ENCODE measurements at places on chromosomes 5 and 9.
A peak's percentile ranks its signal among the peaks of the same experiment; 100 is the strongest.

- DNase-seq: no peak
Observed at GRCh38 chr9:127129718-127130085, 7.3 kb upstream of the ANGPTL2 start.

GRCh38 chr9:90515510-90515909 is 127.1 kb downstream of the DIRAS2 start:
- no peak for DNase-seq

GRCh38 chr5:76787237-76787636 is 31.6 kb upstream of the F2RL1 start:
- DNase-seq: no peak

- no peak for DNase-seq
Observed at GRCh38 chr5:36836831-36837230, 39.7 kb upstream of the NIPBL start.

DNA sequence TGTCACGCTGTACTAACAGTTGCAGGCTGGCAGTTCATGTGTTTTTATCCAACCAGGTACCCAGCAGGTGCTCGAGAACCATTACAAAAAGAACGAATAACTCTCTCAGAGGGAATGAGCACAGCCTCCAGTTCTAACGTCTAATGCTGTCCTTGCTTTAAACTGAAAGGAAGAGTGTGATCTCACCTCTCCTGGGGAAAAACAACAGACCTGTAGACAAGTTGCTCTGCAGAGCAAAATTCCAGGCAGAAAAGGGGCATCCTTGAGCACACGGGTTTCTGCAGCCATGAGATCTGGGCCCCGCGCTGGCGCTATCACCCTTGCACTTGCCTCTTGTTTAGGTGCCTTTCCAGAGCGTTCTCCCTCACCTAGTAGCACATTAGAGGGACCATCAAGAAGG is 92.5 kb upstream of the DNAH5 start:
- DNase-seq: no peak

DNA sequence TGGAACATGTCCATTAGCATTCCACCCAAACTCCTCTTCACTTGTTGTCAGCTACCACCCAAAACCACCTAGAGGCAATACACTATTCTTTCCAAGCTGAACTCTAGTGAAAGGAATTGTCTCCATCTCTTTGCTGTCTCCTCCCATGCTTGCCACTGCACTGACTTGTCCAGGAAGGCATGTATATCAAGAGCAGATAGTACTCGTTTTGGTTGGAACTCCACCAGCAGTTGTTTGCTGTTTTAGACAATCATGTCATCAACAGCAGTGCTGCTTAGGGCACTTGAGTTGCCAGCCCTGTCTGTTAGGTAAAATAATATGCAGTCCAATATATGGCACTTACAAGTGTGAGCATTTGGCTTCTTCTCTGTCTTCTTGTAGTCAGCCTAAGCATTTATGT is 80.0 kb upstream of the SAP30L start:
- DNase-seq: no peak

DNA sequence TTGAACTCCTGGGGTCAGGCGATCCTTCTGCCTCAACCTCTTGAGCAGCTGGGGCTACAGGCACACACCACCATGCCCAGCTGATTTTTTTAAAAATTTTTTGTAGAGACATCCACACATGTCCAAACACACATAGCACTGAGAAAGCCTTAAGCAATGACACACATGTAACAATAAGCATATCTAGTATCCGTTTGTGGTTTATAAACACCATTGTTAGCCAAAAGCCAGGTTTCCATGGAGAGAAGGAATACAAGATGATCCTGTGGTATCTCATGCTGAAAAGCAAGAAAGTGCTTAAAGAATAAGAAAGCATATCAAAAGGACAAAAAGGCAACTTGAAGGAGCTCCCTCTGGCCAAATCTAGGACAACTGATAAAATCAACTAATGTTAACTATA is 29.7 kb upstream of the SLC1A3 start:
- no peak for DNase-seq

- peak; percentile 20 for DNase-seq
Observed at GRCh38 chr5:112186401-112186990, 232.6 kb downstream of the EPB41L4A start.

DNA sequence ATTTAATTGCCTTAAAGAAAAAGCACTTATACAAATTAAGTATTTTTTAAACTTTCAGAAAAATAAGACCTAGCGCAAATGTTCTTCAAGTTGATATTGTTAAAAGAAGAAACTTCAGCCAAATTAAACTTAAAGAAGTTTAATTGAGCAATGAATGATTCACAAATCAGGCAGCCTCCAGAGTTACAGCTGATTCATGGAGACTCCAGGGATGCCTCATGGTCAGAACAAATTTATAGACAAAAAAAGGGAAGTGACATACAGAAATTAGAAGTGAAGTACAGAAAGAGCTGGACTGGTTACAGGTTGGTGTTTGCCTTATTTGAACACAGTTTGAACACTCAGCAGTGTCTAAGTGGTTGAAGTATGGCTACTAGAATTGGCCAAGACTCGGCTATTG is 60.3 kb downstream of the CDKN2A start:
- DNase-seq: no peak

GRCh38 chr9:134993996-134994720 is 76.4 kb upstream of the FCN1 start:
- no peak for DNase-seq

DNA sequence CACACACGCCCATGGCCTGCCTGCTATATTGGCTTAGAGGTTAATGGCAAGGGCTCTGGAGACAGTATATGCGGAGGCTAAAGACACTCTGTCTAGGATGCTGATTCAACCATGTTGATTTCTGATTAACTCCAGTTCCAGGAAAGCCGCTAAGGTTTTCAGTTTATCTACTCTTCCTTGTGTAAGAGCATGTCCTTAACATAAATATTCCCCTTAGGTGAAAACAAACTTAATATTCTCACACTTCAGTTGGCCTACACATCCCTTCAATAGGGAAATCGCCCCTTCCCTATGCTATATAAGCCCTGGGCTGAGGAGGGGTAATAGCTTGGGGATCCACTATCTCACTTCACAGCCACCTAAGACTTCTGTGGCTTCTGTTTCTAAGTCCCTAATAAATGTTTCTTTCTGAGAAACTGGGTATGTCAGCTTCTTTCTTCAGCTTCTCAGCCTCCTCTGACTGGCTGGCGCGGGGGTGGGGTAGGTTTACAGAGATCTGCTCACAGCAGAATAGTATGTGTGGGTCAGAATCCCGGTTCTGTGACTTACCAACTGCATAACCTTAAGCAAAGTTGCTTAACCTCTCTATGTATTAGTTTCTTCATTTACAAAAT is 4.3 kb upstream of the GPX3 start:
- no peak for DNase-seq

DNA sequence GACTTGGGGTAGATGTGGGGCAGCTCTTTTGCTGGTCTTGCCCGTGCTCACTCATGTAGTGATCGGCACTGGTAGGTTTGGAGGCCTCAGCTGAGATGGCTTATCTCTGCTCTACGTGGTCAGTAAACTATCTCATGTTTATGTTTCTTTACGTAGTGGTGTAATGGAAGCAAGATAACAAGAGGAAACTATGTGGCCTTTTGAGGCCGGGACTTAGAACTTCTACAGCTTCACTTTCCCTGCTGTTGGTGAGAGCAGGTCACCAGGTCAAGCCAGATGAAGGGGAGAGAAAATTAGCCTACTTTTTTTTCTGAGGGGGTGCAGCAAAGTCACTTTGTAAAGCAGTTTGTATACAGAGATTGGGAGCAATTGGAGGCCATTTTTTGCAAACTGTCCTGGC is 8.5 kb downstream of the FOCAD start:
- DNase-seq: no peak

DNA sequence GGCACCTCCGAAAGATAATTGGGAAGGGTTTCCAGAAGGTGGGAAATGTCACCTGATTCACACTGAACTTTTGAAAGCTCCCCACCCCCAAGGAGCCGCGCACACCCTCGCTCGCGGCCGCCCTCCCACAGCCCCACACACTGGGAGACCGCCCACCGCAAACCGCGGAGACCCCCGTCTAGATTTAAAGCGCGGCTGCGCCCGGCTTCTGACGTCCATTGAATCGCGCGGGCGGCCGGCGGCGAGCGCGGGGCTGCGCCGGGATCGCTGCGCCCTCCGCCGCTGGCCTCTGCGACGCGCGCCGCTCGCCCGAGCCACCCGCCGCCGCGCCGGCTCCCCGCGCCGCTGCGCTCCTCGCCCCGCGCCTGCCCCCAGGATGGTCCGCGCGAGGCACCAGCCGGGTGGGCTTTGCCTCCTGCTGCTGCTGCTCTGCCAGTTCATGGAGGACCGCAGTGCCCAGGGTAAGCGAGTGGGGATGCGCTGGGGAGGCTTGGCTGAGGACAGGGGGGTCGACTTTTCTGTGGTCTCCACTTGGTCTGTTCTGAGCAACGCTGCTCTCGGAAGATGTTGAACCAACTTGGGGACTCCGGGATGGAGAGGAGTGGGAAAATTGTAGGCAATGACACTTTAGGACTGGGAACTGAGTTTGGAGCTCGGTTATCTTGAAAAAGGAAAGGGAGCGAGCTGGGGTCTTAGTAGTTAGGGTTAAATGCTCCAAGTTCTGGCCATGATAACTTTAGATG is at the start of gene FST:
TSS of gene FST (plus strand) at position 214 of the 743 bp plus-strand sequence. CDS start at position 377, 163 bp downstream.
- DNase-seq: no peak

DNA sequence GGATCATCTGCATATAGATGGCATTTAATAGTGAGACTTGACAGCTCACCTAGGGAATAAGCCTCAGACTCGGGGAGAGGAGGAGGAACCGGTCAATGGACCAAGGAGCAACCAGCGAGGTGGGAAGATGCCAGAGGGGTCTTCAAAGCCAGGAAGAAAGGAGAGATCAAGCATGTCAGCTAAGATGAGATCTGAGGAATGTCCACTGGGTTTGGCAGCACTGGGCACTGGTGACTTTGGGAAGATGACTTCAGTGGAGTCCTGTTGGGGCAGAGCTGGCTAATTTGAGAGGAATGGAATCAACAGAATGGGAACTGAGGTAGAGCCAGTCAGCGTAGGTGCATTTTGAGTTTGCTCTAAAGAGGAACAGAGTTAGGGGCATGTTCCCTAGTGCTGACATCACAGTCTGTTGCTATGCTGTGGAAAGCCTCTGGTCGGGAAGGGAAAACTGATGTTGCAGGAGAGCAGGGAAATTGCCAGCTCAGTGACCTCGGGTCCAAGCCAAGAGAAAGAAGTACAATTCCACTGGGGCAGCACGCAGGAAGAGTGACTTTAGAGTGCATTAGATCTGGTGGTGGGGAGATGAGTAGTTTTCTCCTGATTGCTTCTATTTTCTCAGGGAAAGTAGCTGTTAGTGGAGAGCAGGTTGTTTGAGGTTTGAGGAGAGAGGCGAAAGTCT is 56.9 kb downstream of the ZNF618 start:
- DNase-seq: no peak

- no peak for DNase-seq
Observed at GRCh38 chr5:92505145-92505544, 1075.9 kb downstream of the NR2F1-AS1 start.

GRCh38 chr5:74951865-74952264 is 85.7 kb upstream of the FAM169A start:
- DNase-seq: no peak

GRCh38 chr5:147906326-147907095 is at the start of gene C5orf46:
Gene C5orf46, minus strand, starts transcription at chr5:147906538. Its CDS starts 37 bp downstream, at chr5:147906501.
- no peak for DNase-seq

- no peak for DNase-seq
Observed at GRCh38 chr5:144298658-144299057, 128.0 kb downstream of the KCTD16 start.

DNA sequence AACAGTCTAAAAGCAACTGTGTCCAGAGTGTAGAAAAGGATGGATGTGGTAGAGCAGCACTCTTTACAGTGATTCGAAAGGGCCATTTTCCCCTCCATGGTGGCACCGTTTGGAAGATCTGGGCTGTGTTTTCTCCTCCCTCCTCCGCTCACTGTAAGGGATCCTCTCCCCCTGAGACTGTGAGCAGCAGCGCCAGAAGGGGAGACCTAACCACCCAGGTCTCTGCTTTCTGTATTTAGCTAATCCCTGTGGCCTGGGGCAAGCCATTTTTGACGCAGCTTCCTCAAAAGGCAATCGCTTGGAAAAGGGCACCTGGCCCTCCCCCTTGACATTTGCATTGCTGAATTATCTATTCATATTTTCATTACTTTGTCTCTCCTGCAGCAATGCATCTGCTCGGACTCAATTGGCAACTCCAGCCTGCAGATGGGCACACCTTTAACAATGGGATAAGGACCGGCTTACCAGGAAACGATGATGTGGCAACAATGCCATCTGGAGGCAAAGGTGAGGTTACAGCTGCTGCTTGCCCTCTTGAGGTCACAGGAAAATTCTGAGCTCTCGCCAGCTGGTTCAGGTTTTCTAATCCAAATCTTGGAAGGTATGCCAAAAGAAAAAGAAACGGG is 244.3 kb upstream of the WWC1 start:
- DNase-seq: no peak

DNA sequence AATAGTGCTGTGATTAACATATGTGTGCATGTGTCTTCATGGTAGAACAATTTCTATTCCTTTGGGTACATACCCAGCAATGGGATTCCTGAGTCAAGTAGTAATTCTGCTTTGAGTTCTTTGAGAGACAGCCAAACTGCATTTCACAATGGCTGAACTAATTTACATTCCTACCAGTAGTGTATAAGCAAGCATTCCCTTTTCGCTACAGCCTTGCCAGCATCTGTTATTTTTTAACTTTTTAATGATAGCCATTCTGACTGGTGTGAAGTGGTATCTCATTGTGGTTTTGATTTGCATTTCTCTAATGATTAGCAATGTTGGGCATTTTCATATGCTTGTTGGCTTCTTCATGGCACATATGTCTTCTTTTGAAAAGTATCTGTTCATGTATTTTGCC is 308.5 kb downstream of the ARRDC3 start:
- DNase-seq: peak; percentile 82

DNA sequence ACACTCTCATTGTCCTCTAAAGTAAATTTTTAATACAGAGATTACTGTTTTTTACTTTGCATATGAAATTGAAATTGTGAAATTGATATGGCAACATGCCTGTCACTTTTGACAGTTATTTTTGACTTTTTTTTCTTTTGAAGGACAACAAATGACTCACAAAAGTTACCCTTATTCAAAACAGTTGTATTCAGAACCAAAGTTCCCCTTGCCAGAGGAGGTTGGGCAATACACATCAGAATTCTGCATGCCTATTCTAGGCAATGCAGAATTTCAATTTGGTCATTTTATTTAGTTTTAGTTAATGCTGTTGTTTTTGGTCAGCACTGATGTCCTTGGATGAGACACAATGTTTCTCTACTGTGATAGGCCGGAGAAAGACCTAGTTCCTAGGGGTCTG is 299.1 kb upstream of the PRR16 start:
- no peak for DNase-seq

DNA sequence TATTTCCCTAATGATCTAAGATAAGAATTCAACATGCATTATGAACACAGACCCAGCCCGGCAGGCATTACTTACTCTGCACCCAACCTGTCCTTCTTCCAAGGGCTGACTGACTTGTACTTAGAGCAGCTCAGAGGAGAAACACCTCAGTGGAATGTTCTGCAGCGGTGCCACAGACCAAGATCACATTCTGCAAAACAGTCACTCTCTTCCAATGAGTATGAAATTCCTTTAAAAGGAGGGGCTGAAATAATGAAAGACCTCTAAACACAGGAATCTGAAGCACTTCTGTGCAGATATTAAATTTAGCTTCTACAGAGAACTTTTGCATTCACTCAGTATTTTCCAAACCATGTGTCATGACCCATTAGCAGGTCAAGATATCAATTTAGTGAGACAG is 172.9 kb downstream of the ZDHHC21 start:
- no peak for DNase-seq
